ENCODE measurements at places on chromosomes 13 and 19. TPM values are rescaled to one million over a fixed set of nuclear protein-coding genes. Genes with fewer than 3 reads are reported as not detected.

RNF17 gene
- not detected for polyA plus RNA-seq

DNA sequence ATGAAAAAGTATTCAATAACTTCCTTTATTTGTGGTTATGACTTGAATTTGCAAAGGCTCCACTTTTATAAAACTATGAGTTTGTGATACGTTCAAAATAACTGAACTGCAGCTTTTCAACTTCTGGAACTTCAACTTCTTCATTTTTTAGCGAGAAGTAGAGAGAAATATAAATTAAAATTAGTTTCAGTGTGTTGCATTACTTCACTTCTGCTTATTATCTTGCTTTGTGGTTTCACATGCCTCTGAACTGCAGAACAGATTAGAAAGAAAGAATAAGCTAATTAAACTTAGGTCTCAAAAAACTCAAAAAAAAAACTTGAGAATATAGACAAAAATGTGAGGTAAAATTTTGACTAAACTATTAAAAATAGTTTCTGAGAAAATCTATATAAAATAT is 1073.4 kb downstream of the PCDH17 start:
- DNase-seq: no peak

GRCh38 chr13:33213024-33213768 is 72.4 kb downstream of the STARD13 start:
- DNase-seq: no peak

FGF21 gene
- polyA plus RNA-seq: not detected

DNA sequence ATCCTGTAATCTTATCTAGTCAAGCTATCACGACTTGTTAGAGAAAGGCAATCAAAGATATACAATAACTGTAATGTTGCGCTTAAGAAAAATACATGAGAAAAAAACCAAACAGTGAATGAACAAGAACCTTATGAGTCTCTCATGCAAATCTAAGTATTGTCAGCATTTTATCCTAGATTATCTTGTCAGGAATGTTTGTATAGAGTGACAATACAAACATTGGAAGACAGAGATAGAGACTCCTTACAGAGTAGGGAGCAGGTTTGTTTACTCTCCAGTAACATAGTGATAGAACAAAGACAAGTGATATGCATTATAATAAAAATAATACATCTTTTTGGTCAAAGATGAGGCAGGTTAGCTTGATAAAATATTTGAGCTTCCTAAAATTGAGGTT is 444.8 kb downstream of the SLITRK5 start:
- no peak for DNase-seq

GRCh38 chr13:38394777-38395496 is 45.3 kb downstream of the UFM1 start:
- DNase-seq: no peak

- no peak for DNase-seq
Measured at GRCh38 chr19:33612928-33613619, 8.7 kb upstream of the CHST8 start.

Measured in muscle of arm (tissue), 14 donors.